ENCODE measurements at places on chromosomes 6 and 20.

GRCh38 chr6:33492093-33492492 lies 37.7 kb downstream of the ZBTB9 start:
- DNase-seq: peak; percentile 6

- DNase-seq: peak; percentile 72
Observed at GRCh38 chr20:3751675-3752385, 15.7 kb downstream of the ADISSP start.

DNA sequence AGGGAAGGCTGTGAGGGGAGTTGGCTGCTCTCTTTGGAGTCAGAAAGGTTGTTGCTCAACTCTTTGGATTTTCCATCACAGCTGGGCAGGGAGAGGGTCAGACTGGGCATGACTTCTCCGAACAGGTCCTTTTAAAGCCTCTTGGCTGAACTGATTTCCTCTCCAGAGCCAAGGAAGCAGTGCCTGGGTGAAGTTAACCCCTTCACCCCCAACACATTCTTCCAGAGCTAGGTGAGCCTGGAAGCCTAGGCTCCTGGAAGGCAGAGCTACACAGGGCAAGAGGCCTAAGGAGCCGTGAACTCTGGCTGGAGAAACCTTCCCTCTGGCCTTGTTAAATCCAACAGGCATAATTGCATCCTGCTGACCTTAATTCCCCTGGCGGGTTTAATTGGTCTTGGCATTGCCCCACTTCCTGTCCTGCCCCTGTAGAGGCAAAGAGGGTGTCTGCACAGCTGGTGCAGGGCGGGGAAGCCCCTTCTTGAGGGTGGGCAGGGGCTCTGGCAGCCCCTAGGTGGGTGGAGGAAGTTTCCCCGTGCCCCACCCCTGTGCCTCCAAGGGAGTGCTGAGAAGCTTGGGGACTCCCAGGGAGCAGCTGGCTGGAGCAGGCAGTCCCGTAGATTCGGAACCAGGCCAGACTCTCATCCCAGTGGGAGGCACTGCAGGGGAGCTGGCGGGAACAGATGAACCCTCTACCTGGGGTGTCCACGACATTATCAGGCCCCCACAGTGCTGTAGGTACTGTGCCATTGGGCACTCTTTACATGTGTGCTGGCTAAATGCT lies 3.6 kb upstream of the MYLK2 start:
- no peak for DNase-seq

- DNase-seq: no peak
Observed at GRCh38 chr20:51154708-51155690, 132.1 kb upstream of the KCNG1 start.

- no peak for DNase-seq
Observed at GRCh38 chr6:66173587-66173986, 466.6 kb upstream of the EYS start.

GRCh38 chr20:59725476-59726280 lies 121.3 kb downstream of the PHACTR3 start:
- no peak for DNase-seq

GRCh38 chr6:158503222-158503621 lies 56.7 kb upstream of the TMEM181 start:
- DNase-seq: no peak
